ENCODE measurements at places on chromosomes 1 and 21. TPM values are rescaled to one million over a fixed set of nuclear protein-coding genes. Genes with fewer than 3 reads are reported as not detected.

- H3K27ac ChIP-seq = peak overlapping the region; percentile 19
- H3K4me3 ChIP-seq = no peak overlapping the region
- peaks cover 19% of the 10 kb centered on the region for H3K4me1 ChIP-seq
- H3K27me3 ChIP-seq = no peaks in the 10 kb centered on the region
- H3K36me3 ChIP-seq = peaks cover 4% of the 10 kb centered on the region
Observed at GRCh38 chr1:226988334-226988666, 48.2 kb downstream of the COQ8A start.

DNA sequence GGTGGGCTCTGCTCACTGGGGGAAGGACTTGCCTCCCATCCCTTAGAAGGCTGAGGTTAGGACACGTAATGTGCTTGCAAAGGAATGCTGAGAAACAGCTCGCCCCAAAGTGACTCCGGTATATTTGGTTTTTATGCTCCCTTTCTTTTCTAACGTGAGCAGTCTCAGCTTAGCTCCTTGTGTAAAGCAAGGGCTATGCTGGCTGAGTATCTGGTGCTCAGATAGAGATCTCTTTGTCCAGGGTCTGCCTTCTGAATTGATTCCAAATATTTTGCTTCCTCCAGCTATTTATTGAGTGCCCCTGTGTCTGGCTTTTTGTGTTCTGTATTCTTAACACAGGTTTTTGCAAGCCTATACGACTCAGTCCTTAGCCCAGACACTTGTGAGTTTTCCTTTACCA lies 94.5 kb upstream of the ARTN start:
- H3K36me3 ChIP-seq = peaks cover 40% of the 10 kb centered on the region
- no peaks in the 10 kb centered on the region for H3K27me3 ChIP-seq
- DNase-seq = no peak
- H3K4me3 ChIP-seq = no peak overlapping the region
- peaks cover 32% of the 10 kb centered on the region for H3K4me1 ChIP-seq

APOBEC4 gene
- not detected for total RNA-seq

IL23R gene
- 0.53 TPM for total RNA-seq

CALML6 gene
- not detected for total RNA-seq

- H3K4me1 ChIP-seq = peaks cover 13% of the 10 kb centered on the region
- H3K36me3 ChIP-seq = peaks cover 9% of the 10 kb centered on the region
- no peak for DNase-seq
- no peak overlapping the region for H3K4me3 ChIP-seq
- H3K27me3 ChIP-seq = no peaks in the 10 kb centered on the region
- H3K27ac ChIP-seq = no peak overlapping the region
Observed at GRCh38 chr1:44223187-44223610, 9.9 kb downstream of the DMAP1 start.

SYDE2 gene
- total RNA-seq = 2.2 TPM
